ENCODE measurements at places on chromosomes 4 and X. TPM values are rescaled to one million over a fixed set of nuclear protein-coding genes. Genes with fewer than 3 reads are reported as not detected.

DNA sequence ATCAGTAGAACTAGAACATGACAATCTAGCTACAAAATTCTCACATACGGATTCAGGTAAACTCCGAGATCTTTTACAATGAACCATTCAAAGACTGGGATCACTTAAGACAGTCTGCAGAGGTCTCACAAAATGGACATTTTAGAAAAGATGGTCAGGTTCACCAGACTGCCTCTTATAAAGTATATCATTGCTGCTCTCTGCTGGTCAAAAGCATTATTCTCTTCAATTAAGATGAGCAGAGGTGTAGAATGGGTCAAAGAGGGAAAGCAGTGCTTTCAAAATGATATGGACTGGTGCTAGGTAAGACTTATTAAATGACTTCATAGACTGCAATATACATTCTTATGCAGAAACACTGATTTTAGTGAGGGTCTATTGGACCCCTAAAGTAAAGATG lies 434.7 kb downstream of the PACRGL start:
- no peaks in the 10 kb centered on the region for H3K4me1 ChIP-seq
- H3K4me3 ChIP-seq, result no peak overlapping the region
- no peak for DNase-seq
- H3K27ac ChIP-seq, result no peak overlapping the region
- no peaks in the 10 kb centered on the region for H3K36me3 ChIP-seq

DNA sequence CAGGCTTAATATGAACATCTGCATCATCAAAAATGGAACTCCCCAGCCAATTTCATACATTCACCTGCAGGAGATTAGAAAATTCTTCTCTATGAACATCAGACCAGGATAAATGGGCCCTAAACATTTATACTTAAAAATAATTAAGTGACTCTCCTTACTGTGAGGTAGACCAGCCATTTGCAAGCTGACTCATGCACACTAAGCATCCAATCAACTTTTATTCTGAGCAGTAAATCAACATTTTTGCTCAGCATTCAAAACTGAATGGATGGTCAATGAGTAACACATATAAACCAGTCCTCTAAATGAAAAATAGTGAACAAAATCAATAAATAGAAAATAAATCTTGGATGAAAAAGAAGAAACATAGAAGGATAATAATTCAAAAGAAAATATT lies 19.9 kb upstream of the PCDH10 start:
- H3K27ac ChIP-seq, result no peak overlapping the region
- H3K36me3 ChIP-seq, result no peaks in the 10 kb centered on the region
- DNase-seq, result no peak

- no peak overlapping the region for H3K27ac ChIP-seq
- peak; percentile 43 for DNase-seq
- H3K4me3 ChIP-seq, result no peak overlapping the region
- no peaks in the 10 kb centered on the region for H3K4me1 ChIP-seq
- no peaks in the 10 kb centered on the region for H3K36me3 ChIP-seq
Observed at GRCh38 chr4:1793496-1793840, 375 bp downstream of the FGFR3 start.

Gene GPR119
- not detected for total RNA-seq

DNA sequence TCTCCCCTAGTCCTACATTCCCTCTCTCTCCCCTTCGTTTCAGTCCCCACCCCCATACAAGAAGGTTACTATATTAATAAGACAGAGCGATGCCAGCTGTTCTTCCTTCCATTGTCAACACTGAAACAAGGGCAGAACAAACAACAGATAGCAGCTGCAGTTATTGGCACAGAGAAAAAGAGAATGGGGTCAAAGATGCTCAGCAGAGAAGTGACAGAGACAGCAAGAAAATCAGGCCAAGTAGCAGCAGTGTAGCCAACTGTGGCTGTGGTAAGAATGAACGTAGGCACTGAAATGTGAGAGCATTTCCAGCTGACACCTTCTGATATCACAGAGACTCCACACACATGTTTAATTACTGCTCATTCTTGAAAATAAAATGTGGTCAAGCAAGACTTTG lies 641.8 kb downstream of the FSTL5 start:
- no peak overlapping the region for H3K4me3 ChIP-seq
- H3K4me1 ChIP-seq, result no peaks in the 10 kb centered on the region
- H3K36me3 ChIP-seq, result no peaks in the 10 kb centered on the region
- no peak overlapping the region for H3K27ac ChIP-seq
- no peaks in the 10 kb centered on the region for H3K27me3 ChIP-seq
- no peak for DNase-seq

Gene SPANXA2
- total RNA-seq, result not detected

DNA sequence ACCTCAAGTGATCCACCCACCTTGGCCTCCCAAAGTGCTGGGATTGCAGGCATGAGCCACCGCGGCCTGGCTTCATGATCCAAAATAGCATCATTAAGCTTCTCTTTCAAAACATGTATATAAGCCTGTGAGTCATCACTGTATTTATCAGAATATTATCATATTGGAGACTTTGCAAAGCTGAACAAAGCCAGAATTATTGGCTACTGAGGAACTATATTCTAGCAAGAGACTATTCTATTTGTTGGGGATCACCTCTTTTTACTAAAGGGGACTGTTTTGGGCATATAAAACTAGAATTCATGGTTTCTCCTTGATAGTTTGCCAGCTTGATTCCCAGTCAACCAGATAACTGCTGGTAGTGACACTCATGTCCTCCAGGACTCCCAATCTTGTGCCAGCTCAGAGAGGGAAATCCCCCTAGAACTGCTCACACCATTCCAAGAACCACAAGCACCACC lies 40.1 kb downstream of the TET2 start:
- no peak overlapping the region for H3K4me3 ChIP-seq
- peaks cover 40% of the 10 kb centered on the region for H3K4me1 ChIP-seq
- H3K27me3 ChIP-seq, result no peaks in the 10 kb centered on the region
- no peak overlapping the region for H3K27ac ChIP-seq
- peaks cover 7% of the 10 kb centered on the region for H3K36me3 ChIP-seq
- no peak for DNase-seq

Gene ACSL1
- total RNA-seq, result 10.7 TPM

- no peaks in the 10 kb centered on the region for H3K4me1 ChIP-seq
- H3K27ac ChIP-seq, result no peak overlapping the region
- DNase-seq, result no peak
- H3K4me3 ChIP-seq, result no peak overlapping the region
Observed at GRCh38 chrX:141142946-141143345, 34.0 kb downstream of the LDOC1 start.

- no peak overlapping the region for H3K27ac ChIP-seq
- H3K4me1 ChIP-seq, result peaks cover 10% of the 10 kb centered on the region
Observed at GRCh38 chrX:9501362-9501761, 36.5 kb downstream of the TBL1X start.

GRCh38 chr4:147194114-147194513 lies 248.4 kb upstream of the TTC29 start:
- no peaks in the 10 kb centered on the region for H3K4me1 ChIP-seq
- H3K4me3 ChIP-seq, result no peak overlapping the region
- no peak for DNase-seq
- H3K27ac ChIP-seq, result no peak overlapping the region
- peaks cover 9% of the 10 kb centered on the region for H3K27me3 ChIP-seq

Gene TRIML2
- total RNA-seq, result not detected

DNA sequence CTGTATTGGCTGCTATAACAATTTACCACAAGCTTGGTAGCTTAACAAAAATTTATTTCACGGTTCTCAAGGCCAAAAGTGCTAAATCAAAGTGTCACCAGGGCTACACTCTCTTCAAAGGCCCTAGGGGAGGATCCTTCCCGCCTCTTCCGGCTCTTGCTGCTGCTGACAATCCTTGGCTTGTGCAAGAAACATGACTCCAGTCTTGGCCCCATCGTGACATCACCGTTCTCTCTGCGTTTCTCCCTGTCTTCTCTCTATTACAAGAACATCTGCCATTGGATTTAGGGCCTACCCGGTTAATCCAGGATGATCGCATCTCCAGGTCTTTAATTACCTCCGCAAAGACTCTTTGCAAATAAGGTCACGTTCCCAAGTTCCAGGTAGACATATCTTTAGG lies 10.4 kb upstream of the CLCN4 start:
- H3K27ac ChIP-seq, result no peak overlapping the region
- DNase-seq, result no peak
- no peaks in the 10 kb centered on the region for H3K27me3 ChIP-seq
- H3K4me3 ChIP-seq, result no peak overlapping the region

Gene PAGE2B
- total RNA-seq, result 0.99 TPM

GRCh38 chr4:44194365-44194764 lies 254.2 kb downstream of the KCTD8 start:
- H3K4me3 ChIP-seq, result no peak overlapping the region
- no peaks in the 10 kb centered on the region for H3K4me1 ChIP-seq
- H3K36me3 ChIP-seq, result no peaks in the 10 kb centered on the region
- no peak overlapping the region for H3K27ac ChIP-seq

DNA sequence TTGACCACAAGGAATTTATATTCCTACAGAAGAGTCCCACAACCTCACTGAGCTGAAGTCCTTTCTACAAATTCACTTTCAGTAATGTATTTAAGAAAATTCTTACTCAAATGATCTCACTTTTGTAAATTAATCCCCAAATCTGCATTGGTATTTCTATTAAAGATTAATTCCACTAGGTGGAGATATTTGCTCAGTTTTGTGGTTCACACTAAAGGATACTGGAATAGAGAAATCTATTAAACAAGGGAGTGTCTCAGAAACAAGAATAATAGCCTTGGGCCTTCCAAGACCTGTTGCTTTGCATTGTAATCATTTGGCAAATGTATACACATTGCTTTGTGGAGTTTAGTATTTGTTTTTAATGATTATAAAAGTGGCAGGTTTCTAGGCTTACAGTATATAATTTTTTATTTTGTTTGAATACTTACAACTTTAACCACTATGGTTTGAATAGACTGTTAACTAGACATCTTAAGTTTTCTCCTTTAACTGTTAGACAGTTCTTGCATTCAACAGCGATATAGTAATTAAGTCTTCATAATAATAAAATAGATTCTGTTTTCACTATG lies 25.9 kb downstream of the CFAP299 start:
- H3K27ac ChIP-seq, result no peak overlapping the region
- H3K36me3 ChIP-seq, result peaks cover 2% of the 10 kb centered on the region
- no peak overlapping the region for H3K4me3 ChIP-seq
- peaks cover 7% of the 10 kb centered on the region for H3K27me3 ChIP-seq
- peaks cover 5% of the 10 kb centered on the region for H3K4me1 ChIP-seq

DNA sequence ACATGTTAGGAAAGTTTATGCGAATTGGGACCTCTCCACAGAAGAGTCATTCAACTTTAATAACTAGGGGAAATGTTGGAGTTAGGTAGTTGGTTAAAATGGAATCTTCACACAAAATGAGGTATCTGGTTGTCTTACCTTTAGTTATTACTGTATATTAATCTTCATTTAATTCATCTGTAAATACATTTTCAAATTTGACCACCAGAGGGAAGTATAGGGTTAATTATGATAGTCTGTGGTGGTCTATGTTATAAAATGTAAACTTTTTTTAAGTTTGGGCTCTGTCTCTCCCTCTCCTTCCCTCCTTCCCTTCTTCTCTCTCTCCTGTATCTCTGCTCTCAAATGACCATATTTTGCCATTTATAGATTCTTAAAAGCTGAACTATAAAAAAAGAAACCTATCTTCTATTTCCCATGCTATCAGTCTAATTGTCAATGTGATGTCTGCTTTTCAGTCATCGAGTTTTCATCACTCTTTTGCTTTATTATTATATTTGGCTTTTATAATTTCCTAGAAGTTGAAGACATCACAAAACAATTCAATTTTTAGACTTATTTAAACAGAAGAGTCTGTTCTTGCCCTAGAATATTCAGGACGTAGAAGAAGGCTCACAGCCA lies 49.8 kb downstream of the TMEM144 start:
- DNase-seq, result no peak
- no peaks in the 10 kb centered on the region for H3K4me1 ChIP-seq
- H3K27ac ChIP-seq, result no peak overlapping the region
- peaks cover 4% of the 10 kb centered on the region for H3K27me3 ChIP-seq

DNA sequence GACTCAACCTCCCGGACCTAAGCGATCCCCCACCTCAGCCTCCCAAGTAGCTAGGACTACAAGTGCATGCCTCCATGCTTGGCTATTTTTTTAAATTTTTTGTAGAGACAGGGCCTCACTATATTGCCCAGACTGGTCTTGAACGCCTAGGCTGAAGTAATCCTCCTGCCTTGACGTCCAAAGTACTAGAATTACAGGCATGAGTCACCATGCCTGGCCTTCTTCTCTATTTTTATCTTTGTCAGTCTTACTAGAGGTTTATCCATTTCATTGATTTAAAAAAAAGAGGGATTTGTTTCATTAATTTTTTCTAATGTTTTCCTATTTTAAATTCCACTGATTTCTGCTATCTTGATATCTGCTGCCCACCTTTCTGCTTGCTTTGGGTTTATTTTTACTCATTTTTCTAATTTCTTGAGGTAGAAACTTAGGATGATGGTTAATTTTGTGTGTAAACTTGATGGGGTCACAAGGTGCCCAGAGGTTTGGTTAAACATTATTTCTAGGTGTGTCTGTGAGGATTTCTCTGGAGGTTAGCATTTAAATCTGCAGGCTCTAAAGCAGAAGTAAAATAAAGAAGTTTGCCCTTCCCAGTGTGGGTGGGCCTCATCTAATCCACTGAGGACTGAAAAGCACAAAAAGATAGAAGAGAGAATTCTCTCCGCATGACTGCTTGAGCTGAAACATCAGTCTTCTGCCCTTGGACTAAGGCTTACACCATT lies 116.2 kb upstream of the DCLK2 start:
- no peak overlapping the region for H3K27ac ChIP-seq
- no peak for DNase-seq
- no peak overlapping the region for H3K4me3 ChIP-seq
- no peaks in the 10 kb centered on the region for H3K36me3 ChIP-seq
- H3K4me1 ChIP-seq, result no peaks in the 10 kb centered on the region
